ENCODE measurements at places on chromosomes 4 and X.

- DNase-seq: no peak
Observed at GRCh38 chrX:103741879-103742278, 31.2 kb downstream of the TMEM31 start.

- DNase-seq: no peak
Observed at GRCh38 chrX:107551546-107551945, 76.8 kb upstream of the PRPS1 start.

DNA sequence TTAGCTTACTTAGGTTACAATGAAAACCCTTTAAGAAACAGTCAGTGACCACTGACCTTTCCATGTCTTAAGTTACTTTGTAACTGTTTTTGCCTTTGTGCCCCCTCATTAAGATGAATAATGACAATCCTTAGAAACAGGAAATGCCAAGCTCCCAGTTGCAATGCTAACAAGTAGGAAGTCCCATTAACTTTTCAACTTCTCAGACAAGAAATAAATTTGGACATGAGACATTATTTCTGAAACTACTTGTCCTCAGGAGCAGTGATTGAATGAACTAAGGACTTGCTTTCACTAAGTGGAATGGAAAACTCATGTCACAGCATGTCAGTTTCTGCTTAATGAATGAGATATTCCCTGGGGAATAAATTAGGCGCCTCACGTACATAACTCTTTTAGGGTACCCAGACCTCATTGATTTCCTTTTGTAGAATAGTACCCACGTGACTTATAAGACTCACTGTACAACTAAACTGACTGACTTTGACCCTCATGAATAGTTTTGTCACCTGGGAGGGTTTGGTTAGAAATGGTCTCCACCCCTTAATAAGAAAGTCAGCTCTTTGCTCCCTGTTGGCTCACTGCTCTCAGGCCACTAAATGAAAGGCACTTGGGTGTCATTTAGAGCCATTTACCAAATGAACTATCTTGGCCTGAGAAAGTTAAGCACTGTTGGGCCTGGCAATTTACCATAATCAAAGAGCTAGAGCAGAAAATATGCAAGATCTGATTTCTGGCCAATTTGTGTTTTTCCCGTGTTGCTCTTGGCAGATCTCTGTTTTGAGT, 383.9 kb downstream of the RPA4 start:
- DNase-seq: no peak

- no peak for DNase-seq
Observed at GRCh38 chr4:26807330-26807729, 53.3 kb upstream of the STIM2 start.

GRCh38 chrX:17692709-17693346, 44.5 kb upstream of the SCML1 start:
- no peak for DNase-seq

DNA sequence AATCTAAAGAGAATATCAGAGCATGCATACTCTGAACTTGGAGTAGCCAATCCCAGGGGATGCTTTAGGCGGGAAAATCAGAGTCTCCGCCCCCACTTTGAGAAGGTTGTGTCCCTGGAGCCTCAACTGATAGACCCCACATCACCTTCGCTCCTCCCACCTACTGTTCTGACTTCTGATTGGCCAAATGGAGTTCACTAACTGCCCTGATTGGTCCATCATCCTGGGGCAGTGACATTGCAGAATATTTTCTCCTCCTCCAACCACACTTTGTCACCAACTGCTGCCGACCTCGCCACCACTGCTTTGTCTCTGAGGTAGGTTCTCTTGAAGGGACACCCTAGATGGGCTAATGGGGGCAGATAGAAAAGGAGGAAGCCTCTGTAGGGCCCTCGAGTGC, 22.7 kb upstream of the SPACA5B start:
- no peak for DNase-seq

DNA sequence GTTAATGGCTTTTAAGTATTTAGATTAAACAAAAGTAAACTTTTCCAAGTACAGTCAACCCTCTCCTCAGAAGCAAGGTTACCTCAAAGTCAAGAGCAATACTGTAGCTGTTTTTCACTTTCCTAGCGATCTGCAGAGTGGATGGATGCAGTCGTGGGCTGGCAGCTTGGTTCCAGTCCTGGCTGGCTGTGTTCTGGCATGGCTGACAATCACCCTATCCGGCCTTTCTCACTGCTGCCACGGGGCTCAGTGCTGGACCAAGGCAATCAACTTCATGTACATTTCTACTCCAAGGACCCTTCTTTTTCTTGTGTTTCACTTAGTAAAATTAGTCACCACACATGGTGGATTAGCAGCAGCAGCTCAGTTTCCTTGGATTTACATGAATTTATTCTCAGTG, 208.3 kb downstream of the GABRB1 start:
- DNase-seq: no peak

DNA sequence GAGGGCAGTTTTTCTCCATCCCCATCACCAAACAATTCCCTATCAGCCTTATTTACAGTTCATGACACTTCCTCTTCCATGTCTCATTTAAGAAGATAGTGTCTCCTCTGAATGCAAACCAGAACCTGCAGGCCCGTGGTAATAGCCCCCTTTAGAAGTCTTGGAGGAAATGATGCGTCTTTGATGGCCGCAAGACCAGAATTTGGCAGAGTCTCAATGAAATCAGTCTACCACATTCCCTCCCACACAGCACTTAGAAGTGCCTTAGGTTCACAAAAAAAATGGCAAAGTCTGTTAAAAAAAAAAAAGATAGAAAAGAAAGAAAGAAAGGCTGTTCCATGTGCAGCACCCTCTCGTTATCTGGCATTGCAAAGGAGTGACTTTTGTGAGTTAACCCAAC, 2.1 kb upstream of the KDR start:
- DNase-seq: no peak

DNA sequence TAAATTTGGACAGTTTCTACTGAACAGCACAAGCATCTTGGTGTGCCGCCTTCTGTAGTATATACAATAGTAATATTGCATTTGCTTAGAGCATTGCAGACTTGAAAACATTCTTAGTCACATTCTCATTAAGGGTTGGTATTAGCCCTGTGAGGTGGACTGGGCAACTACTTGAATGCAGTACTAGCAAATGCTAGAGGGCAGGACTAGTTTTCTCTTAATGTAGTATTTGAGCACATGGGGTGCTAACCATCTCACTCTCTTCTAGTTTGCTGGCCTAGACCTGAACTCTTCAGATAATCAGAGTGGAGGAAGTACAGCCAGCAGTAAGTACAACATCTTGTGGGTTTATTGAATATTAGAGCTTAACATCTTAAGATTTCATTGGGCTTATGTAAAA, 3.2 kb downstream of the DDX3X start:
- no peak for DNase-seq

GRCh38 chr4:6924361-6924779, 14.7 kb downstream of the TBC1D14 start:
- DNase-seq: no peak

- no peak for DNase-seq
Observed at GRCh38 chr4:81351654-81352445, 119.9 kb downstream of the RASGEF1B start.

DNA sequence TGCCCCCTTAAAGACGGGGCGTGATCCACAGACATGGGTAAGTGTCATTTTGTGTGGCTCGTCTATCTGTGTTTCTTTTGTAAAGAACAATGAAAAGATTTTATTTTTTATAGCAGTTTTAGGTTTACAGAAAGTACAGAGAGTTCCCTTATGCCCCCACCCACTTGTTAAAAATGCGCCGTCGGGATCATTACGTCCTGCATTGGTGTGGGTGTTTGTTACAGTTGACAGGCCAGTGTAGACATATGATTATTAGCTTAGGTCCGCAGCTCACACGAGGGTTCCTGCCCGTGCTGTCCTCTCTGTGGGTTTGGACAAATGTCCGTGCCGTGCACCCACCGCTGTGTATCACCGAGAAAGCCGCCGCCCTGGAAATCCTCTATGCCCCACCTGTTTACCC, 50.5 kb downstream of the RGS12 start:
- no peak for DNase-seq

- no peak for DNase-seq
Observed at GRCh38 chr4:113636877-113637276, 124.7 kb downstream of the CAMK2D start.
